Ascending aorta (tissue), 2 donors: ENCODE measurements at places on chromosomes 1 and 21. TPM values are rescaled to one million over a fixed set of nuclear protein-coding genes. Genes with fewer than 3 reads are reported as not detected.

The EDARADD gene
- not detected for total RNA-seq

The DRAXIN gene
- 1.8 TPM for total RNA-seq

The OR2T35 gene
- not detected for total RNA-seq

The RGS18 gene
- total RNA-seq = 3.0 TPM

The RPE65 gene
- total RNA-seq = not detected

The PBX1 gene
- total RNA-seq = 37.4 TPM

The PDZK1IP1 gene
- not detected for total RNA-seq

The TMEM125 gene
- not detected for total RNA-seq
